ENCODE measurements at places on chromosomes 7 and 10. TPM values are rescaled to one million over a fixed set of nuclear protein-coding genes. Genes with fewer than 3 reads are reported as not detected.

The PLEKHS1 gene
- not detected for total RNA-seq

The MSMB gene
- not detected for total RNA-seq

The TMEM254 gene
- total RNA-seq, result 34.8 TPM

The CFTR gene
- 6.6 TPM for total RNA-seq

The SERPINE1 gene
- total RNA-seq, result 0.11 TPM

DNA sequence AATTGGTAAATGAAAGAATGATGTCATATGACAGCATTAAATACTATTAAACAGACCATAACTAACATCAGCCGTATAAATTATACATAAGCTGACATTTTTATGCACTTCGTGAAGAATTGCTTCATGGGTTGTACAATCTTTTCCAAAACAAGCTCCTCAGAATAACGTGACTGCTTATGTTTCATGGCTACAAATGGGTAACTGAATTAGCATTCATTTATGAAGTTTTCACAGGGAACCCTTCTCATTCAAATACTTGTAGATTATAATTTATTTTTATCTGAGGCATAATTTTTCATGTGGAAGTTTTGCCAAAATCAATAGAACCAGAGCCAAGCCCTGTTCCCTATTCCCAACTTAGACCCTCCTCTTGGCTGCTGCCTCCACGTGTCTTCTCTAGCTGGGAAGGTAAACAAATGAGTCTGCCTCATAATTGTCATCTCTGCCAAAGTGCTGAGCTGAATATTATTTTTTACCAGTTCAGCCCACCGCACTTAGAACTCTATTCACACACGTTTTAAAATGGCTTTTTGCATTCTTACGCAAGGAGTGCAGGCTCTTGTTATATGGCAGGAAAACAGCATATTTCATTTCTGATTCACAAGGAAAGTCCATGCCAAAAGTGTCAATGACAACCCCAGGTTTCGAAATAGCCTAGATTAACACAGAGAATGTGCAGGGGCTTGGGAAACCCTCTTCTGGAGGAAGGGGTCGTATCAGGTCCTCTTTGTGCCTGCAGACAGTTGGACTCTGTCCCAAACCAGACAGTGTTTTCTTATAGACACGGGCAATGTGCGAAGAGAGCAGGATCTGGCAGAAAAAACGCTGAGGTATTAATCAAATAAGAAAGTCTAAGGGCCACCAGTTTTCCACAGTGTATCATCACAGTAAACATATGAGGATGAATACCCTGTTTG, 370.7 kb upstream of the MGMT start:
- no peak overlapping the region for H3K27ac ChIP-seq
- no peaks in the 10 kb centered on the region for H3K36me3 ChIP-seq
- DNase-seq, result no peak
- H3K27me3 ChIP-seq, result peaks cover 40% of the 10 kb centered on the region
- H3K4me1 ChIP-seq, result no peaks in the 10 kb centered on the region

GRCh38 chr10:470339-471003, 219.0 kb downstream of the DIP2C start:
- peaks cover 38% of the 10 kb centered on the region for H3K36me3 ChIP-seq
- H3K4me1 ChIP-seq, result no peaks in the 10 kb centered on the region
- H3K27ac ChIP-seq, result no peak overlapping the region
- H3K27me3 ChIP-seq, result no peaks in the 10 kb centered on the region

GRCh38 chr7:45145881-45146280, 11.7 kb upstream of the RAMP3 start:
- H3K27me3 ChIP-seq, result peaks cover 16% of the 10 kb centered on the region
- no peak for DNase-seq
- H3K27ac ChIP-seq, result no peak overlapping the region
- no peaks in the 10 kb centered on the region for H3K4me1 ChIP-seq
- no peak overlapping the region for H3K4me3 ChIP-seq

- no peak overlapping the region for H3K4me3 ChIP-seq
- no peaks in the 10 kb centered on the region for H3K36me3 ChIP-seq
- H3K4me1 ChIP-seq, result peaks cover 5% of the 10 kb centered on the region
- no peak for DNase-seq
- no peak overlapping the region for H3K27ac ChIP-seq
- H3K27me3 ChIP-seq, result no peaks in the 10 kb centered on the region
These were observed 18.8 kb upstream of the MINDY3 start for GRCh38 chr10:15879058-15879457.

GRCh38 chr10:15180736-15181135, 12.2 kb upstream of the NMT2 start:
- no peak overlapping the region for H3K27ac ChIP-seq
- H3K4me1 ChIP-seq, result peaks cover 4% of the 10 kb centered on the region
- no peaks in the 10 kb centered on the region for H3K27me3 ChIP-seq
- H3K4me3 ChIP-seq, result no peak overlapping the region
- peaks cover 1% of the 10 kb centered on the region for H3K36me3 ChIP-seq

GRCh38 chr10:76315240-76315639, 883.8 kb downstream of the LRMDA start:
- no peak overlapping the region for H3K4me3 ChIP-seq
- H3K4me1 ChIP-seq, result peaks cover 1% of the 10 kb centered on the region
- DNase-seq, result no peak
- H3K36me3 ChIP-seq, result peaks cover 2% of the 10 kb centered on the region

DNA sequence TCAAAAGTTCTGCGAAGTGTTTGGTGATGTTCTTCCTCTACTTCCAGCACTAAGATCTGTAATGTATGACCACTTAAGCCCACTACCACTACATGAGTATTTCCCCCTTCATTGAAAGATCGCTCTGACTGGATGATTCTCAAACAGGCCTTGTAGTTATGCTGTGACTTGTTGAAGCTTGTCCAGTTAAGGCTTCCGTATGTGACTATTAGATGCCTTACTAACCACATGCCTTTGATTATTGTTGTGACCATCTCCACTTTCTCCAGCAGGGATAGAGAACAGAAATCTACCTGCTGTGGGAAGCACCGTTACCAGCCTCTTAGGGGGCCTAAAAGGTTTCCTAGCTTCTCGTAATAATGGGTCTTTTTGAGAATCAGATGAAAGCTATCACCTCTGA, 81.1 kb downstream of the NOC3L start:
- no peak overlapping the region for H3K4me3 ChIP-seq
- no peak overlapping the region for H3K27ac ChIP-seq
- DNase-seq, result no peak
- no peaks in the 10 kb centered on the region for H3K4me1 ChIP-seq

DNA sequence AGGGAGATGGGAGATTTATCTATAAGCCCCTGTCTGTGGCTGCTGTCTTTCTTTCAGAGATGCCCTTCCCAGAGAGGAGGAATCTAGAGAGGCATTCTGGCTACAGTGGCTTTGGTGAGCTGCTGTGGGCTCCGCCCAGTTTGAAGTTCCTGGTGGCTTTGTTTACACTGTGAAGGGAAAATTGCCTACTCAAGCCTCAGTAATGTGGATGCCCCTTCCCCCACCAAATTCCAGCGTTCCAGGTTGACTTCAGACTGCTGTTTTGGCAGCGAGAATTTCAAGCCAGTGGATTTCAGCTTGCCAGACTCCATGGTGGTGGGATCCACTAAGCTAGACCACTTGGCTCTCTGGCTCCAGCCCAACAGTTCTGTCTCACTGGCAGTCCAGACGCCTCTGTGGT, 951.6 kb downstream of the CCSER2 start:
- no peak overlapping the region for H3K27ac ChIP-seq
- no peaks in the 10 kb centered on the region for H3K36me3 ChIP-seq
- H3K27me3 ChIP-seq, result no peaks in the 10 kb centered on the region
- no peak for DNase-seq
- H3K4me1 ChIP-seq, result no peaks in the 10 kb centered on the region

GRCh38 chr10:129846991-129847391, 117.1 kb downstream of the EBF3 start:
- no peak for DNase-seq
- H3K4me1 ChIP-seq, result peaks cover 19% of the 10 kb centered on the region
- H3K36me3 ChIP-seq, result no peaks in the 10 kb centered on the region
- H3K27me3 ChIP-seq, result peaks cover 93% of the 10 kb centered on the region
- H3K4me3 ChIP-seq, result no peak overlapping the region

DNA sequence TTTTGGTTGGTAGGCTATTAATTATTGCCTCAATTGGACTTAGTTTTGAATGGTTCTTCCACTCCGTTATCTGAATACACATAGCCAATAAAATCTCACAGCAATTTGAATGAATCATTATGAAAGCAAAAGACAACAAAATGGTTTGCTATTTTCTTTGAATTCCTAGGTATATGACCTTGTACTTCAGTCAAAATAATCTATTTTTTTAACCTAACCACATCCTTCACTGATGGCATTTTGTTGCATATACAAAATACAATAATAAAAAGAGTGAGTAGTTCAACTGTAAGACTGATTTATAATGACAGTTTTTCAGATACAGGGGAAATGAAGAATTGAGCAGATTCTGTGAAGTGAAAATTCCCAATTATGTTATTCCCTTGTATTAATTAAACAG, 433.1 kb downstream of the HTR7 start:
- no peak overlapping the region for H3K4me3 ChIP-seq
- no peak overlapping the region for H3K27ac ChIP-seq
- DNase-seq, result no peak
- no peaks in the 10 kb centered on the region for H3K4me1 ChIP-seq

DNA sequence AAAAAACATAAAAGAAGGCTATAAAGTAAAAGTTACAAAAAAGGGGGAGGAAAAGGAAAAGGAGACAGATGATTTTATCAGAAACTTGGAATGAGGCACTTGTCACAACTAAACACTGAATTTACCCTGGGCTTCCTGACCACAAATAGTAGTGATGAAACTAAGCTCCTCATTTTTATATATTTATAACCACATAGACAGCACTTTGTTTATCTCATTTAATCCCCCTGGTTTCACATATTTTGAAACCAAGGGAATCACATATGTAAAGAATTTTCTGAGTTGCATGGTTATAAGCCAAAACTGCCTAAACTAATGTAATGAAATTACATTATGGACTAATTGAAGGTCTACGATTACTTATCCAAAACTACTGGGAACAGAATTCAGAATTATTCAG, 39.6 kb upstream of the MET start:
- H3K36me3 ChIP-seq, result no peaks in the 10 kb centered on the region

DNA sequence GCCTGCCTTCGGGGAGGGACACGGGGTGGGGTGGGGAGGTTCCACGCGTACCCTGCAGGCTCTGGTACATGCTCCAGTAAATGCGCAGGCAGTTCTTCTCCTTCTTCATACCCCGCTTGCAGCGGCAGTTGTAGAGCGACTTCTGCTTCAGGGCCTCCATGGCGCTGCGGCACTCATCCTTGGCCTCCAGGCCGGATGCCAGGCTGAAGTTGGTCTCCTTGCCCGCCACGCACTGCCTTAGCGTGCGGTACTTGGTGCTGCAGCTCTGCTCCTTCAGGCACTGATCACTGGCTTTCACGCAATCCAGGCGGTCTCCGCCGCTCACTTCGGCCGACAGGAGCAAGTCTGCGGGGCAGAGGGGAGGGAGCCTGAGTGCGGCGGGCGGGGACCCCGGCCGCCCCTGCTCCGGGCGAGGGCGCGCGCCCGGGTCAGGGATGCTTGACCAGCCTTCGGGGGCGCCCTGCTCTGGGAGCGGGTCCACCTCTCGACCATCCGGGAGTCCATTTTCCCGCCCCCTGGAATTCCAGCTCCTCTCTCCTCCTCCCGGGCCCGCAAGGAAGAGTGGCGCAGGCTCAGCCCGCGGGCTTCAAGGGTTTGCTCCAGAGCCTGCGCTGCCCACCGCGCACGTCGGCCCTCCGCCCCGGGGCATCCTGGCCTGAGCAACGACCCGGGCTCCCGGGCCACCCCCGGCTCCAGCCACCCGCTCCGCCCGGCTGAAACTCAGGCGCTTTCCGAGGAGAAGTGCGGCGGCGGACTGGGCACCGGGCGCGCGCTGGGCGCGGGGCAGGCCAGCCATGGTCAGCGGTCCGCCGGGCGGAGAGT, 2.0 kb downstream of the GFRA1 start:
- H3K36me3 ChIP-seq, result no peaks in the 10 kb centered on the region
- H3K27me3 ChIP-seq, result peaks cover 60% of the 10 kb centered on the region
- peak overlapping the region; percentile 79 for H3K4me3 ChIP-seq
- peaks cover 11% of the 10 kb centered on the region for H3K4me1 ChIP-seq
- H3K27ac ChIP-seq, result no peak overlapping the region

- H3K4me1 ChIP-seq, result peaks cover 11% of the 10 kb centered on the region
- H3K27me3 ChIP-seq, result no peaks in the 10 kb centered on the region
- no peak overlapping the region for H3K27ac ChIP-seq
- no peaks in the 10 kb centered on the region for H3K36me3 ChIP-seq
These were observed 98.9 kb upstream of the NANOS1 start for GRCh38 chr10:118930614-118931013.

GRCh38 chr10:98272245-98272644, 4.3 kb upstream of the LOXL4 start:
- peaks cover 67% of the 10 kb centered on the region for H3K27me3 ChIP-seq
- no peak overlapping the region for H3K27ac ChIP-seq
- H3K4me1 ChIP-seq, result peaks cover 20% of the 10 kb centered on the region
- no peaks in the 10 kb centered on the region for H3K36me3 ChIP-seq

DNA sequence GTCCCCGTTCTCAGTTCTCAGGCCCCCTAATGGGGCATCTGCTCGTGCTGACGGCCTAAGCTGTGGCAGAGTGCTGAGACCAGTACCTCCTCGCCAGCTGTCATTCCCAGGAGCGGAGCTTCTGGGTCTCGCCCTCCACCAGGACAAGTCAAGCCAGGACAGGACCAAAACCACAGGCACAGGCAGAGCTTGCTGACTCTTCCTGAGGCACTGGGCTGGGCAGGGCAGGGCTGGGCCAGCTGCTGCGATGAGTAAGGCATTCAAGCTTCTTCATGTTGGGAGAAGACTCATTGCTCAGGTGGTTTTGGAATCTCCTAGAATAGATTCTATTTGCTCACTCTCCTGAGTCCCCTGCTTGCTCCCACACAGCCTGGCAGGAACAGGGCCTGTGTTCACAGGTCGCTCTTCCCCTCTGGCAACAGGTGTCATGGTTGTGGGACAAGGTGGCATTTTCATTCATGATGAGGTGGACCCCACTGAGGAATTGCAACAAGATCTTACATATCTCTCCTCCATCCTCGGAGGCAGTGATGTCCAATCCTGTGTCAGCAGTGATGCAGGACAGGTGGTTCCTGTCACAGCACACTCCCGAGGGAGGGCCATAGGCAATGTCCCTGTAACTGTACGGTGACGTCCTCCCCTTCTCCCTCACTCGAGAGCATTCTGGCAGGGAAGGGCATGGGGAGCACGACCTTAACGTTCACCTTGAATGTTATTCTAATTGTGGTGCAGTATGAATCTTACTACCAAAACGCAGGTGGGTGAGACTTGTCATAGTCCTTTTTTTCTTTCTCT, 17.0 kb upstream of the SH3PXD2A start:
- H3K4me3 ChIP-seq, result no peak overlapping the region
- no peak overlapping the region for H3K27ac ChIP-seq
- peaks cover 2% of the 10 kb centered on the region for H3K27me3 ChIP-seq

DNA sequence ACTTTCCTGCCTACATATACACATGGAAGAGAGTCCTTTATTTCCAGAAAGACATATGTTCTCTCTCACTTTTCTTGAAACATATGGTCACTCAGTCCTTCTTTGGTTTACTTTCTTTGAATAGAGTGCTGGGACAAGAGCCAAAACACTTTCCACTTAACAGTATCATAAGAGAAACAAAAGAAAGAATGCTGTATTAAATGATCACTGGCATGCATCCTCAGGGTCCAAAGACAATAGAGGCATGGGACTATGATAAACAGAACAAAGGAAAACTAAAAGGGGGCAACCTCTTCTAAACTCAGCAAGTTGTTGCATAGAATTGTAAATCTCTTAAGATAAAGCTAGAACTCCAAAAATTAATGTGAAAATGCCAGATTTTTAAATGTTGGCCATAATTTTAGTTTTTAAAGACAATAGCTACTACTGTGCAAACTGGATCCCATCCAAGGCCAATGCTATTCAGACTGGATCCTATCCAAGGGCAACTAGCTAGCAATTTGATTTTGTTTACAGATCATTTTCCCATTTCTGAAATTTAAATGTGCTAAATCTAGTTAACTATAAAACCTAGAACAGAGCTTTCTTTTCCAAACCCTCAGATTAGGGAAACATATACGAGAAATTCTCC, 687.5 kb downstream of the SORCS3 start:
- no peaks in the 10 kb centered on the region for H3K36me3 ChIP-seq
- no peak overlapping the region for H3K27ac ChIP-seq
- no peaks in the 10 kb centered on the region for H3K27me3 ChIP-seq
- H3K4me3 ChIP-seq, result no peak overlapping the region

All from progenitor cell of endocrine pancreas (in vitro differentiated cells).